ENCODE measurements at places on chromosomes 3 and 15.

GRCh38 chr3:4508048-4508981 lies 15.2 kb downstream of the ITPR1 start:
- DNase-seq: no peak

GRCh38 chr3:115523458-115523857 lies 99.9 kb upstream of the GAP43 start:
- no peak for DNase-seq

GRCh38 chr3:135853981-135854380 lies 111.5 kb upstream of the PPP2R3A start:
- DNase-seq: no peak

GRCh38 chr3:107969994-107970819 lies 120.6 kb downstream of the CD47 start:
- peak; percentile 81 for DNase-seq

DNA sequence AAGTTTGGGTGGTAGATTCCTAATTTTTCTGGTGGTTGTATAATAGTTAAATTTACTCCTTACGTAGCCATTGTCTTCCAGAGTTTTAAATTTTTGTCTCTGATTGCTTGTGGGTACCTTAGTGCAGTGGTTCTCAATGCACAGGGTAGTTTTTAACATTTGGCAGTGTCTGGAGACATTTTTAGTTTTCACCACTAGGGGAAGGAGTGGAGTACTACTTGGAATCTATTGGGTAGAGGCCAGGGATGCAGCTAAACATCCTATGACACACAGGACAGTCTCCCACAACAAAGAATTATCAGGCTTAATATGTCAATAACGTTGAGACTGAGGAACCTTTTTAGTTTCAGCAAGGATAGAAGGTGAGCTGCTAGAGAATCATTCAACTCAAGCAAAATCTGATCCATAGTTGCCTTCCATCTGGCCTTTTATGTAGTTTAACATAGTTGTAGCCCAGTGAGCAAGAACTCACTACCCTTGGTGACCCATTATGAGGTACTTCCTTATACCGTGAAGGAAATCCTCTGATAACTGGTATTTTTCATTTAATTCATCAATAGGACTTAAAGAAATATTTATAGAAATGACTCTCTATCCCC lies 8.6 kb upstream of the STX19 start:
- DNase-seq: peak; percentile 27

DNA sequence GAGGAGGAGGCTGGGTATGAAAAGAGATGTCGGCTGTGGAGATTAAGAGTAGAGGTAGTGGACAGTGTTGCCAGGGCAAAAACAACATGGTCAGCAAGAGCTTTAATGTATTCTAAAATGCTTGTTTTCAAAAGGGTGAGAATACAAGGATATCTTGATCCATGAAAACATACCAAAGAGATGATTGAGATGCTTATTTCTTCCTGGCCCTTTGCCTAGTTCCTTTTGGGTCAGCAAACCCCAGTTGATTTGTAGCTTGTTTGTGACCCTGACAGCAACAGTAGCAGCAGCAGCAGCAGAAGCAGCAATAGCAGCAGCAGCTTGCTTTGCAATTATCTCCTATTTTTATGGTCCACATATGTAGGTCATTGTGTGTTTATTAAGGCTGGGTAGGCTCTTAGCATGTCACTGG lies 337.3 kb downstream of the LPP start:
- no peak for DNase-seq

GRCh38 chr3:78804251-78805037 lies 963.4 kb downstream of the ROBO1 start:
- no peak for DNase-seq

DNA sequence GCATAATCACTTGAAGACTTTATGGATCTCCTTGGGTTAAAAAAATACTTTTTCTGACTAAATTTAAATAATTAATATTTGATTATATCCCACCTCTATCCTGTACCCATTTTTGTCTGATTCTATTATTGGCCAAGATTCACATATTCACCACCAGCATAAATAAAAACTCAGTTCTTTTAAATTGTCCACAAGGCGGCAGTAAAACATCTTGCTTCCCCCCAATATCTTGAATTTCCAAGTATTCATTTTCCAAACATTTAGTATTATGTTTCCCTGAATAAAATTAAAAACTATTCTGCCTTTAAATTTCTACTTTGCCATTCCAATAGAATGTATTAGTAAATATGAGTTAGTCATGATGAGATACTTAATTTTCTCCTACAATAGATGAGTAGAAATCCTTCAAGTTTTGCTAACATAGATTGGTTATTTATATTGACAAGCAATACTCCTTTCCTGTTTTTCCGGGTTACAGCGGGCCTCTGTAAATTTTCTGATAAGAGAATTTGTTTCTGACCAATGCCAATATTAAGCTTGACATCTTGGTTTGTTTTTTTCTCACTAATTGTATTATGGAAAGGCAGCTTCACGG lies 218.7 kb upstream of the MDFIC2 start:
- DNase-seq: no peak

GRCh38 chr15:58360421-58361090 lies 71.2 kb upstream of the LIPC start:
- no peak for DNase-seq

GRCh38 chr3:165642761-165643420 lies 194.3 kb downstream of the BCHE start:
- DNase-seq: no peak

GRCh38 chr3:98612996-98613517 lies 19.6 kb upstream of the CPOX start:
- DNase-seq: peak; percentile 48

DNA sequence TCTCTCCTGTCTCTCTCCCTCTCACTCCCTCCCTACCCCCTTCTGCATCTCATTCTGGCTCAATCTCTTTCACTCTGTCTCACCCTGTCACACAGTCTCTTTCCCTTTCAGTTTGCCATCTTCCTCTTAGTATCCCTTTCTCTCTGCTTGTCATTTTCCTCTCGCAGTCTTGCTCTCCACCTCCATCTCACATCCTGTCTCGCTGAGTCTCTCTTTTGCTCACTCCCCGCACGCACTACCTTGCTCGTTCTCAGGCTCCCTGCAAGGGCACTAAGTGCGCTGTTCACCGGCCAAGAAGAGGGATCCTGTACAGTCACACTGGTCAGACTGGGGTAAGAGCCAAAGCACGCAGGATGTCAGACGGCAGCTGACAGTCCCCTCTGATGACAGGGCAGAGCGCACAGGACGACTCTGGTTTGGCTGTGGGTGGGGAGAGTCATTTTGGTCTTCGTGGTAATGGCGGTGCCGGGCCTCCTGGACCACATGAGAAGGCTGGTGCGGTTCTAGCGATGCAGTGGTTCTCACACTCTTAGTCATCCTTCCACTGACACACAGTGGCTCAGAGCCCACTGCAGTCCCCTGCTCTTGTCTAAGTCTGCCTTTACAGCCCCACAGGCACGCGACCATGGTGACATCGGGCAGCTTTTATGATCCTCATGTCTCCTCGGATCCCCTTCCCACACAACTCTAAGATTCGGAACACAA lies 356.8 kb downstream of the FOXP1 start:
- peak; percentile 55 for DNase-seq

- no peak for DNase-seq
Measured at GRCh38 chr3:11635680-11636393, 7.9 kb downstream of the VGLL4 start.

- DNase-seq: peak; percentile 77
Measured at GRCh38 chr15:78000091-78000926, 77.2 kb downstream of the TBC1D2B start.

DNA sequence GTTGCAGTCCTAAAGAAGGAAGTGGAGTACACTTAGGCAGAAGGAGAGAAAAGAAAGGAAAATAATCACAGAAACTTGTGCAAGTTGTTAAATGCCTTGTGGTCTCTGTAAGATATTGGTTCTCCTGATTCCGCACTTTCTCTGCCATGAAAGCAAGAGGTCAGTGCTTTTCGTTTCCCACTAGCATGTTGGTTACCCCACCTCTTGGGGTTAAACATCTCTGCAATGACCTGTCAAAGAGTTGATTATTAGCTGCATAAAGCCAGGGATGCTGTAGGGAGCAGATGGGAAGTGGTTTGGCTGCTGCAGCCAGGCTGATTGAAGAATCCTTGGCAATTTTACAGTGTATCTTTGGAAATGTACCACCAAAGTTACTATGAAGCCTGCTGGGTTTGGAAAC lies 33.3 kb downstream of the ZNF609 start:
- DNase-seq: no peak

DNA sequence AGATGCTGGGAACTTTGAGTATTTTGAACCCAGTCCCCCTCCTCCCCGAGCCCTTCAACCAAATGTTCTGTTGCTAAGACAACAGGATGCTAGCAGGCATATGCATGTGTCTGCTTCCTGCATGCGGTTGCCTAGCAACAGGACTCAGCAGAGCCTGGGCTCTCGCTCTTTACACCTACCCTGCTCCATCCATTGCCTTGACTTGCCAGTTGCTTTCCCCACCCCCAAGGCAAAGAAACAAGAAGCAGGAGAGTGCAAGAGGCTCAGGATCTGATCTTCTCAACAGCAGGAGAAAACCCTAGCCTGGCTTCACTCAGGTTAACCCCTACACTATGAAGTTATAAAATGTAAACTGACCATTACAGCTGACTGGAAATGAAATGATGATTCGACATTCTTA lies 393.0 kb downstream of the IGSF11 start:
- no peak for DNase-seq

- peak; percentile 10 for DNase-seq
Measured at GRCh38 chr15:57540736-57541135, 51.0 kb upstream of the MYZAP start.

DNA sequence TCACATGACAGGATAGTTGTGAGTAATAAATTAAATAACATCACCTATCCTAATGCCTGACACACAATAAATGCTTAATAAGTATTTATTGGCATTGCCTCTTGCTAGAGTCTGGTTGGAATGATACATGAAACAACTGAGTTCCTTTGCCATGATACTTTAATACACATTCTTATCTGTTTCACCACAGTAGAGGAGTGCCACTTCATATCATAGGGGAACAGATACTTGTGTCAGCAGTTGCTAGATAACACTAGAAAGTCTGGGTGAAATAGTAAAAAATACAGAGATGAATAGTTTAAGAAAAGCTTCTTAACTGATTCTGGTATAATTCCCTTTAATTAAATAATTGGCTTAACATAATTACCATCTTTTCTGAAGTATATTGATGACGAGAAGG lies 380.0 kb upstream of the GOLIM4 start:
- no peak for DNase-seq

- no peak for DNase-seq
Measured at GRCh38 chr3:52289747-52290595, 2.3 kb downstream of the GLYCTK start.

DNA sequence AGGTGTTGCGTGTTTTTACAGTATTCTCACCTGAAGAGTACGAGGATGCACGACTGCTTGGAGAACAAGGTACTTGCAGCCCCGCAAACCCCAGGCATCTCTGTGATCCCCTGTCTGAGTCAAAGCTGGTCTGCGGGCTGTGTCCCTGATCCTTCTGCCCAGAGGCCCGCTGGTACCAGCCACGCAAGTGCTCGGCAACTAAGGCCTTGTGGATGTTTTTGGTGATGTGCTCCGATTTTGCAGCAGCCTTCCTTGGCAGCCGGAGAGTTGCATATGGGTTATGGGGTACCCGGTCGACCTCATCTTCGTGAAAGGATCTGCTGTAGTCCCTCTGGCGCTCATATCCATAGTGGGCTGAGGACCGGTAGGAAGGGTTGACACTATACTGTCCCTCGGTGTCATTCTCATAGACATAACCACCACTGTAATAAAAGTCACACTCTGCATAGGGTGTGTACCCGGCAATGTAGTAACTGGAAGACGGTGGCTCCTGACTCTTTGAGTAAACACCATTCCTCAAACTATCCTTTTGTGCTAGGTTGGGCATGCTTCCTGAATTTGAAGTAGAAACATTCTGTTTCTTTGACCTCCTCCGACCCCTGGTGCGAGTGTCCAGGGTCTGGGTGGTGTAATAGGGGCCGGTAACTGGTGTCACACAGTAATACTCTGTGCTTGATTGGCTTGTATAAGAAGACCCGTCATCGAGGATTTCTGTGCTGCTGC lies 58.6 kb upstream of the LMOD3 start:
- no peak for DNase-seq

DNA sequence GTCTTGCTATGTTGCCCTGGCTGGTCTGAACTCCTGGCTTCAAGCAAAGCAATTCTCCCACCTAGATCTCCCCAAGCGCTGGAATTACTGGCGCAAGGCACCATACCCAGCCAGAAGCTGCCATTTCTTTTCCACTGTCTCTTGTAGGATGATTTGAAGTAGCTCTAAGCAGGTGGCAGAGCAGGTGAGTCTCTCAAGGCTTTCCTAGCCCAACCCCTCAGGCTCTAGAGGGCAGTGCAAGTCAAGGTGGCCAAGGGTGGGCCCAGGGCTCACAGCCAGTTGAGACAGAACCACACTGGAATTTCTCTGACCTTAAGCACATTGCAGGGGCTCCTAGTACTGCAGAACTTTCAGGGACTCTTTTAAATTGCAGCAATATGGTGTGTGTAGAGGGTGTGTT lies 15.6 kb upstream of the DAG1 start:
- no peak for DNase-seq

- no peak for DNase-seq
Measured at GRCh38 chr3:94937980-94938379, 875.1 kb downstream of the NSUN3 start.

DNA sequence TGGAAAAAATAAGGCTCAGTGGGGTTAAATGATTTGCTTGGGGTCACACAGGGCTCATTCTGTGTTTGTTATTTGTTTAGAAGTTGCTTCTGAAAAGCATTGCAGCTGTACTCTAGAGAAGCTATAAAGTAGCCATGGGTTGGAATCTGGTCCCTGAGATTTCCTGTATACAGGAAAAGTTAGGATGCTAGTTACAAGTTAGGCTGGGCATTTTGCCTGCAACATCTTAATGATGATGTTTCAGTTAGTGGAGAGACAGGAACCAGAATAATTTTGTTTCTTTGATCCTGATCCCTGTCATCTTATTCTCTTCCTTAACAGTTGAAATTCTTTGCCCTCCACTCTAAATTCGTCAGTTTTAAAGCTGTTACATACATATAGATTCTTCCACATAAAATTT lies 445.3 kb downstream of the OTOL1 start:
- DNase-seq: no peak

DNA sequence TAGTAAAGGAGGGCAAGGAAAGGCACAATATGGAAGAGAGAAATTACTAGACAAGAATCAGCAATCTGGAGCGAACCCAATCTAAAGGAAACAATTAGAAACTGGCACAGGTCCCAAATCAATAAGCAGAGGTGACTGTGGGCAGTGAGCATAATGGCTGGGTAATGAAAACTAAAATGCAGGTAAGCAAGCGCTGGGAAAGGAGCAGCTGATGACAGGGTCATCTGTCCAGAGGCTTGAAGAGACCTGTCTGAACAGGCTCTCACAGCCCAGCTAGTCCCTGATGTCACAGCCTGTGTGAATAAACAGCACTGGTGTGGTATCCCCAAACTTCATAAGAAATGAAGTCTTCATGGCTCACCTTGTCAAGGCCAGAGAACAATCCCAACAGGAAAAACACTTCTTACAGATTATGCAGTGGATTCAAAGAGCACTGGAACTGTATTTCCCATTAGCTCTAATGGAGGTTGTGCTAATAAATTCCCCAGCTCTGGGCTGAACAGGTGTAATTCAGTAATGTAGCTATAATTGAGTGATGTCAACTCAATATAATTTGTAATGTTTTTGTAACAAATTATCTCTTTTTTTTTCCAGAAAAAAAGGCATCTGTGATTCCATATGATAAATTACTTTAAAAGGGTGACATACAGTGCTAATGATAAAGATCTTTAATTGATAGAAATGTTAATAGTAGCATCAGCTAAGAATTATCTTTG lies 197.3 kb downstream of the FHIT start:
- no peak for DNase-seq
